ENCODE measurements at places on chromosomes 3 and 15.

- H3K27ac ChIP-seq: peak overlapping the region; percentile 87
- H3K4me1 ChIP-seq: peaks cover 44% of the 10 kb centered on the region
- DNase-seq: no peak
These were observed 16.8 kb downstream of the ATG7 start for GRCh38 chr3:11288786-11289637.

DNA sequence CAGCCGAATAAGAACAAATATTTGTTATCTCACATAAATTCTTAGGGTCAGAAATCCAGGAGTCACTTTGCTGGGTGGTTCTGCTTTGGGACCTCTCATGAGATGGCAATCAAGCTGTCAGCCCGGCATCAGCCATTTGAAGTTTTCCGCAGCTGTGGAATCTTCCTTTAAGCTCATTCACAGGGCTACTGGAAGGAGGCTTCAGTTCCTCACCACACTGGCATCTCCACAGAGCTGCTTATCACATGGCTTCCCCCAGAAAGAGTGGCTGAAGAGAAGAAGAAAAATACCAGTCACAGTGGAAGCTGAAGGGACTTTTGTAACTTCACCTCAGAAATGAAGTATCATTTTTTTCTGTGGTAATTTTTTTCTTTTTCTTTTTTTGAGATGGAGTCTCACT lies 267.7 kb downstream of the CHL1 start:
- no peak overlapping the region for H3K27ac ChIP-seq
- no peaks in the 10 kb centered on the region for H3K36me3 ChIP-seq
- DNase-seq: no peak
- H3K4me3 ChIP-seq: no peak overlapping the region

DNA sequence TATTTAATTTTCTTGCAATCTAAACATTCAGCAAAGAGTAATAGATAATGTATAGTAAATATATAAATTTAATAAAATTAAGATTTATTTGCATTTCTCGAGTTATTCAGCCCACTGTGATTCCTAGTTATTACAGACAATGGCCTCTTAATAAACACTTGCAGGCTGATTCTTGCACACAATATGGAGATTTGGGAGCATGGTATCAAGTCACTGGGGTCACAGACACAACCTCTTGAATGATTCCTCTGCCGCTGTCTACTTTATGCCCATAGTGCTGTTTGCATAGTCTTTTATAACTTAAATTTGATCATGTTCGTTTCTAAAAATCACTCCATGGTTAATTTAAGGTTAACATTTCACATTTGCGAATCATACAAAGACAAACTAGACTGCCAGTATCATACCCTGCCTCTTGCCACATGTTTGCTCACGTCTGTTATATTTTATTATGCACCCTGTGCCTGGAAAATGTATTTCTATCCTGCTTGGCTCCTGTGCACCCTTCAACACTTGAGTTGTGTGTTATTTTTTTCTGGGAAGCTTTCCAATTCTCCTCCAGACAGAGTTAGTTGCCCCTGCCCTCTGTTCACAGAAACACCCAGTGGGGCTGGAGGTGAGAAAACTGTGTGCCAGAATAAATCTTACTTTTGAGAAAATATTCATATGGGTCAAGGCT lies 206.3 kb upstream of the ROBO1 start:
- H3K4me1 ChIP-seq: no peaks in the 10 kb centered on the region
- H3K4me3 ChIP-seq: no peak overlapping the region
- H3K36me3 ChIP-seq: no peaks in the 10 kb centered on the region
- H3K27ac ChIP-seq: no peak overlapping the region
- no peak for DNase-seq
- H3K27me3 ChIP-seq: no peaks in the 10 kb centered on the region

DNA sequence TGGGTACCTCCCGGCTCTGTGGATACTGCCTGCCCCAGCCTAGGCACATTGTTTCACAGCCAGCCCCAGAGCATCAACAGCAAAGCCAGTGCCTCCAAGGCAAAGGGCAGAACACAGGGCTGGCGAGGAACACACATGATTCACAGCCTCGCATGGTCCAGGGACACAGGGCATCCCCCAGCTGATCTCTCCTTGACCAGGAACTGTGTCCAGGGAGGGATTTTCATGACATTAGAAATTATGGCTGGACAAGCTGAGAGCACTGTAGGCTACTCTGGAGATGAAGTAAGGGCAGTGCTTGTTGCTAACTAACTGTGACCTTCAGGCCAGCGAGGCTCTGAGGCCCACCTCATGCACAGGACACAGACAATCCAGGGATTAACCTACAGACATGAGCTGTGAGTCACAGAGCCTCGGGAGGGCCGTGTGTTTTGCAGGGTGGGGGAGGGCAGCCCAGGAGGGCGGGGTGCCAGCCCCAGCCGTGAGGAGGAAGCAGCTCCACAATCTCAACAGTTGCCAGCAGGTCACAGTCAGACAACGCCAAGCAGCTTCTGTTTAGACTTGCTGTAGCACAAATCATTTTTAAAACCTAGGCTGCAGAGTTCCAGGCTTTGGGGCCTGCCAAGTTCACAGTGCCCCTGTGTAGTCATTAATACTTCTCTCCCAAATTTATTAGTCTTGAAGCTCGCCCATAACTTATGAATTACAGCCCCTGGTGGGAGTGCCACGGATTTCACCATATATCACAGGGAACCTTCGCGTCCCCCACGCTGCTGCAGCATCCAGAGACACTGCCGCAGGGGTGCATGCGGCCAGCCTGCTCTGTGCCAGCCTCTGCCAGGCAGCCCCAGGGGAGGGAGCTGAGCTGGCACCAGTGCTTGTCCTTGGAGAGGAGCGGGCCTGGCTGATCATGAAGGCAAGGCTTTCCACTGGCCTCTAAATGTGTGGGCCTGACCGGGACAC lies 114.7 kb downstream of the ETFA start:
- no peak overlapping the region for H3K4me3 ChIP-seq
- DNase-seq: no peak
- H3K27ac ChIP-seq: no peak overlapping the region
- H3K36me3 ChIP-seq: no peaks in the 10 kb centered on the region
- H3K4me1 ChIP-seq: peaks cover under 1% of the 10 kb centered on the region

- H3K27ac ChIP-seq: peak overlapping the region; percentile 98
- DNase-seq: no peak
- H3K4me1 ChIP-seq: peaks cover 9% of the 10 kb centered on the region
- H3K27me3 ChIP-seq: no peaks in the 10 kb centered on the region
- peak overlapping the region; percentile 94 for H3K4me3 ChIP-seq
These were observed 665 bp downstream of the PIGB start for GRCh38 chr15:55319537-55320237.

DNA sequence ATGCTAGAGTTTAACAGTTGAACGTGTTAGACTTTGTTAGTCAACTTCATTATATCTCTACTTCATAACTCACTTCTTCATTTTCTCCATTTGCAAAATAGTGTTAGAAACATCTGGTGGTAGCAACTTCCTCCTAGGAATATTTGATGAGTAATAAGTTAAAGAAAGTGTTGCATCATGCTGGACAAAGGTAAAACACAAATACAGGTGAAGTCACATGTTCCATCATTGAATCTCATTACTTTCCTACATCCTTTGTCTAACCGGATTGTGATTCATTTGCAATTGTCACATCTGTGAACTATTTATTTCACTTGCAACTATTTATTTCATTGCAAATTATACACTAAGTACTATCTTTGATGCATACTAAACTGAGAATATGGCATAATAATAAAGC lies 186.5 kb downstream of the TUSC7 start:
- DNase-seq: no peak
- no peak overlapping the region for H3K27ac ChIP-seq
- H3K27me3 ChIP-seq: no peaks in the 10 kb centered on the region
- no peaks in the 10 kb centered on the region for H3K4me1 ChIP-seq

DNA sequence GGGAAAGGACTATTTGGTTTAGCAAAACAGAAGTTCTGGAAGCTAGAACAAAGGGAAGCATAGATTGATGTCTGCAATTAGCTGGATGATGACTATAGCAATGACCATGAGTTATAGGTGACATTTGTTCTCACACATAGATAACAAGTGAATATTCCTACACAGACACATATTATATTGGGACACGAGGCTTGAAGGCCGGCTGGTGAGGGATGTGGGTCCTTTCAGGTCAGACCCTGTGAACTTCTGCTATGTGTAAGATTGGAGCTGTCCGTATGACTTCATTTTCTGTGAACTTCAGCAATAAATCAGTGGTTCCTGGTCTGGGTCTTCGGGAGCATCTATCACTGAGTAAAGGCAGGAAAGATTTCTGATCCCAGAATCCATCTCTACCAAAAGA lies 253.6 kb upstream of the CFAP20DC start:
- no peaks in the 10 kb centered on the region for H3K27me3 ChIP-seq
- H3K27ac ChIP-seq: no peak overlapping the region
- H3K36me3 ChIP-seq: no peaks in the 10 kb centered on the region
- H3K4me1 ChIP-seq: no peaks in the 10 kb centered on the region
- H3K4me3 ChIP-seq: no peak overlapping the region
- no peak for DNase-seq

DNA sequence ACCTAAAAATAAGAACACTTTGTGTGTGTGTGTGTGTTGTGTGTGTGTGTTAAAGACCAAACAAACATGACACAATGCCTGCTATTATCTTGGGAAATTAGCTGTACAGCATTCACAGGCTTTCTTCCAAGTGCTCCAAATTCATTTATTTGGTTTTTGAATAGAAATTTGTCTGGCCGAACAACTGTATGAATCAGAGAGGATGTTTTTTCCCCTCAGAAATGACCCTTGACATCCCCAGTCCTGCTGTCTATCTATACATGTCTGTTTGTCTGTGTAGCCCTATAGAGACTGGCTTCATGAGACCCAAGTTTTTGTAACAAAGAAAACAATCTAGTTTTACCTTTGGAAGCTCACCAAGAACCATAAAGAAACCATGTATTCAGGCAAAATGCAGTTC lies 549.8 kb downstream of the NSUN3 start:
- H3K27ac ChIP-seq: no peak overlapping the region
- no peaks in the 10 kb centered on the region for H3K36me3 ChIP-seq
- H3K27me3 ChIP-seq: no peaks in the 10 kb centered on the region
- H3K4me3 ChIP-seq: no peak overlapping the region
- H3K4me1 ChIP-seq: no peaks in the 10 kb centered on the region

Data from T-cell (primary cell).